Epithelial cell of prostate (primary cell): ENCODE measurements at places on chromosomes 13 and 19.

- DNase-seq: peak; percentile 31
Observed at GRCh38 chr13:98722958-98723357, 29.5 kb downstream of the SLC15A1 start.

DNA sequence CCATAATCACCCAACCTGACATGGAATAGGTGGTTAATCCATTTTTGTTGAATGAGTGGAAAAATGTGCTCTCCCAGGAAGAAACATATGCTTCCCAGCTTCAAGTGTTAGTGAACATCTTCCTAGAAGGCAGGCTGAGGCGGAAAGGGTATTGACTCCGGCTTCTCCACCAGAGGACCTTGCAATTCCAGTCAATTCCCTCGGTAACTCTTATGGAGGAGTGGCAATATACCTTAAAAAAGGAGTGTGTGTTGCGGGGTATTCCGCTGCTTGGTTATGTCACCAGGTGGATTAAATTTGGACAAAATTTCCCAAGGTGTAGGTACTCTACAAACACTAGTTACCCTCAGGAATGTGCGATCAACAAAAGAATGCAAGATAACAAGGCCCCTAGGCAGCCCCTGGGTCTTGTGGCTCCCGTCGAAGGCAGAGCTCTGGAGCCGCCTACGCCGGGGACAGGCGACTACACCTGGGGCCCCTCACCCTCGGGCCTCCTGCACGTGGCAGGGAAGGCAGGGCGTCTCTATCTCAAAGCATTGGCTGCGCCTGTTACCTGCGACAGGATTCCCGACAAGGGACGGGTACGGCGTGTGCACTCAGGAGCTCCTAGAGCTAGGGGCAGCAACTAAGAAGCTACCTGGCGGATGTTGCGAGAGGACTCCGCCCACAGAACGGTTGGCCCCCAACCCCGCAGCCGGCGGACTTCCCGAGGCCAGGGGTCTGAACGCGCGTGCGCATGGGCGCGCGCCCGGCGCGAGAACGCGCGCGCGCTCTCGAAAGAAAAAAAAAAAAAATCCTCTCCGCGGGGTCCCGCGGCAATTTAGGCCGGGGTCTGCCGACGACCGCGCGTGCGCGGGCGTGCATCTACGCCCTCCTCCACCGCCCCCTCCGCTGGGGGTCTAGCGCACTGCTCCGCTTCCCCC is at the start of gene WDR87:
Gene WDR87, minus strand, starts transcription at position 649 of the 923 bp plus-strand sequence. CDS start 8,355 bp downstream, outside the sequence.
- no peak for DNase-seq

DNA sequence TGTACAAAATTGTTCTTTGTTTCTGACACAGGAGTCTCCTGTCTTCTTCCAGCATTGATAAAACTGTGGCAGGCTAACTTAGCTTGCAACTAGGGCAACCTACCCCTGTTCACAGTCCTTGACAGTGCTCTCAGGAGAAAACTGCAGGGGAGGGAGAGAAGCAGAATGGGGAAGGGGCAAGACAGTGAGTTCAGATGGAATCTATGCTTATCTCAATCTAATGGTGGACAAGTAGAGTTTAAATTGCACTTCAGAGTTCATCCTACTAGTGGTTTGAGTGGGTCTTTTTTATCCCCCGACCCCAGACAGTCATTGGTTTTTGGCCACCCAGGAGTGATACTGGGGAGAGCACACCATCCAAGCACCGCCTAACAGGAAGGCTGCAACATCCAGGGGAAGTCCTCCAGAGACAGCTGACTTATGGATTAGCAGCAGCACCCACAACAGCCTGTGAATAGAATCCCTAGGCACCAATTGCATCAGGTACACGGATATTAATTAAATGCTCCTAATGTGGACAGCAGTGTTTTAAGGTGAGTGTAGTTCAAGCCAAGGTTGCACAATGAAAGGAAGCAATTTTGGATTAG is 236.6 kb downstream of the NHLRC3 start:
- no peak for DNase-seq

DNA sequence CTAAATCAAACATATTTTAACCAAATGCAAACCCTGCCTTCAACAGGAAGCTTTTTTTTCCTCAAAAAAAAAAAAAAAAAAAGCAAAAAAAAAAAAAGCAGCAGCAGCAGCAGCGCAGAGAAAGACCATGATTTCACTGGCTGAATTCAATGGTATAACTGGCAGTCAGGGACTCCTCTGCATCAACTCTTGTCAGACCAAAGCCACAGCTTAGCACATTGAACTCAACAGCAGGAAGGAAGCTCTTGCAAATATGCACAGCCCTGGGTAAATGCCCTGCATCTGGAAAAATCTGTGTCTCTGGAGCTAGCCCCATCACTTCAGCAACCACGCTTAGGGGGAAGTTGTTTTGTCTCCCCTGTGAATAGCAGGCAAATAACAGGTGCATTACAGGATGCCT is 17.6 kb upstream of the DHRS12 start:
- DNase-seq: no peak

DNA sequence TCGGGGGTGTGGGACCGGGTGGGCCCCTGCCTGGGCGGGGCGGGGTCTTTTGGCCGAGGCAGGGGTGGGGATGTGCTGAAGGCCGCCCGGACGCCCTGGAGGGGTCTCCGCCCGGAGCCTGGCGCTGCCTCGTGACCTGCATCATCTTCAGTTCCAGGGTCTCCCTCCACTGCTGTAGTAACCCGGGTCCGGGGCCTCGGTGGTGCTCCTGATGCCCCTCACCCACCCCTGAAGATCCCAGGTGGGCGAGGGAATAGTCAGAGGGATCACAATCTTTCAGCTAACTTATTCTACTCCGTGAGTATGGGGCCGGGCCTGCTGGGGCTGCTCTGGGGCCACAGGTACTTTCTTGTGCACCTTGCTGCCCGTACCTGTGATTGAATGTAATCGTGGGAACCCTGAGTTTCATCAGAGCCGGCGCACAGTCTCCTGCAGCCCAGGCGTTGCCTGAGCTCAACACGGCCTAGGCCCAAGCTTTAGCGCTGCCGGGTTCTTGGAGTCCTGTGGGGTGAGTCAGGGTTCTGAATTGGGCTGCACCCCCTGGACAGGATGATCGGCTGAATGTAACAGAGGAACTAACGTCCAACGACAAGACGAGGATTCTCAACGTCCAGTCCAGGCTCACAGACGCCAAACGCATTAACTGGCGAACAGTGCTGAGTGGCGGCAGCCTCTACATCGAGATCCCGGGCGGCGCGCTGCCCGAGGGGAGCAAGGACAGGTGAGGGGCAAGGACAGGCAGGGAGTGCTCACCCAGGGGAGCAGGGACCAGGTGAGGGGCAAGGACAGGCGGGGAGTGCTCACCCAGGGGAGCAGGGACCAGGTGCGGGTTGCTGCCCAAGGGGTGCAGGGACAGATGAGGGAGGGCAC is 10.5 kb downstream of the PEAK3 start:
- DNase-seq: no peak

DNA sequence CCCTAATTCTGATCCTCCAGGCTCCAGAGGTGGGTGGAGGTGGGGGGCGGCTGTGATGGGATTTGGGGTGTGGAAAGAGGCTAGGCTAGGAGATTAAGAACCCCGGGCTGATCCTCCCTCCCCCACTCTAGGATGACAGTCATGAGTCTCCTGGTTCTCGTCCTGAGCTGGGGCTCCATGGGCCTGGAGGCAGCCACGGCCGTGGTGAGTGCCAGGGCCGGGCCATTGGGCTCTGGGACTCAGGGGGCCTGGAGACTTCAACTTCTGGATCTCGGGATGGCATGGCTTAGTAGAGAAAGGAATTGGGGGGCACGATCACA is 13.9 kb downstream of the TTYH1 start:
- no peak for DNase-seq

GRCh38 chr13:45162821-45163220 is 38.0 kb downstream of the KCTD4 start:
- peak; percentile 44 for DNase-seq
